Activated CD4-positive, alpha-beta T cell treated with anti-CD3 and anti-CD28 coated beads for 24 hours (primary cell): ENCODE measurements at places on chromosomes 12 and 14.

- no peak for DNase-seq
Measured at GRCh38 chr14:81187832-81188522, 32.8 kb downstream of the GTF2A1 start.

GRCh38 chr14:78851189-78851588 is 681.0 kb downstream of the NRXN3 start:
- no peak for DNase-seq

- no peak for DNase-seq
Measured at GRCh38 chr12:128383357-128383937, 116.5 kb downstream of the TMEM132C start.

GRCh38 chr12:49021292-49021915 is 2.8 kb upstream of the PRKAG1 start:
- no peak for DNase-seq

DNA sequence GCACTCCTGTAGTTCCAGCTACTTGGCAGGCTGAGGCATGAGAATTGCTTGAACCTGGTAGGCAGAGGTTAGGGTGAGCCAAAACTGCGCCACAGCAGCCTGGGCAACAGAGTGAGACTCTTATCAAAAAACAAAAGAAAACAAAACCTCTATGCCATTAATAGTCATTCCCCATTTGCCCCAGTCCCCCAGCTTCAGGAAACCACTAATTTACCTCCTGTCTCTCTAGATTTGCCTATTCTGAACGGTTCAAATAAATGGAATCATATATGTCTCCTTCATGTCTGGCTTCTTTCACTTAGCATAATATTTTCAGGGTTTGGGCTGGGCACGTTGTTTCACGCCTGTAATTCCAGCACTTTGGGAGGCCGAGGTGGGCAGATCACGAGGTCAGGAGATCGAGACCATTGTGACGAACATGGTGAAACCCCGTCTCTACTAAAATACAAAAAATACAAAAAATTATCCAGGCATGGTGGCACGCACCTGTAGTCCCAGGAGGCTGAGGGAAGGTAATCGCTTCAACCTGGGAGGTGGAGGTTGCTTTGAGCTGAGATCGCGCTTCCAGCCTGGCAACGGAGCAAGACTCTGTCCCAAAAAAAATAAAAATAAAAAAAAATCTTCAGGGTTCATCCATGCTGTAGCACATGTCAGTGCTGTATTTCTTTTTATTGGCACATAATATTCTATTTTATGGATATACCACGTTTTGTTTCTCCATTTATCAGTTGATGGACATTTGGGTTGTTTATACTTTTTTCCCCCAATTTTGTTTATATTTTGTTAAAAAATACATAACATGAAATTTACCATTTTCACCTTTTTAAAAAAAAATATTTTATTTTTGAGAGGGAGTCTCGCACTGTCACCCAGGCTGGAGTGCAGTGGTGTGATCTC is 31.9 kb downstream of the KNTC1 start:
- DNase-seq = no peak

DNA sequence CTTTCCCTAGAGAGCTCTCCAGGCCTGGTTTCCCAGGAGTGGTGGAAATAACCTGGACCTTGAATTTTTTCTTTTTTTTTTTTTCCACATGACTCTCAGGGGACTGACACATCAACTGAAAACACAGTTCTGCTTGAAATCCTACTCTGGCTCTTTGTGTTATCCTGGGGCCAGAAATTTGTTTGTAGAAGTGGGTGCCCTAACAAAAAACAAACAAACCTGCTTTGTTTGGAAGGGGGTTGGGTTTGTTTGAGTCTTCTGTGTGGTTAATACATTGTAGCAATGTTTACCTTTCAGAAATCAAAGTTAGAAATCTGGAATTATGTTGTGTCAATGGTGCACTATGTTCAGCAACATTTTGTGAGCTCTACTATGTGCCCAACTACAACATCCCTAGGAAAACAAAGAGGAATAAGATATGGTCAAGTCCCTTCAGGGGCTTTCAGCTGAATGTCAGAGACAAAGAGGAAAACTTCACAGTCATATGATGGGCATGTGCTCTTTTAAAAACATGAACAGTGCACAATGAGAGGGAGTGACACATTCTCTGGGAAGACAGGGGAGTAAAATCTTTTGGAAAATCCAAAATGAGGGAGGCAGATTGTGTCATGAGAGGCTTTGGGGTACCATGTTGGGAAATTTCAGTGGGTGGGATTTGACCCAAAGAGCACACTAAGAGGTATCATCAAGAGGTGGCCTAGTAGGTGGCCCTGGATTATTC is 1.5 kb upstream of the IGF1 start:
- no peak for DNase-seq

DNA sequence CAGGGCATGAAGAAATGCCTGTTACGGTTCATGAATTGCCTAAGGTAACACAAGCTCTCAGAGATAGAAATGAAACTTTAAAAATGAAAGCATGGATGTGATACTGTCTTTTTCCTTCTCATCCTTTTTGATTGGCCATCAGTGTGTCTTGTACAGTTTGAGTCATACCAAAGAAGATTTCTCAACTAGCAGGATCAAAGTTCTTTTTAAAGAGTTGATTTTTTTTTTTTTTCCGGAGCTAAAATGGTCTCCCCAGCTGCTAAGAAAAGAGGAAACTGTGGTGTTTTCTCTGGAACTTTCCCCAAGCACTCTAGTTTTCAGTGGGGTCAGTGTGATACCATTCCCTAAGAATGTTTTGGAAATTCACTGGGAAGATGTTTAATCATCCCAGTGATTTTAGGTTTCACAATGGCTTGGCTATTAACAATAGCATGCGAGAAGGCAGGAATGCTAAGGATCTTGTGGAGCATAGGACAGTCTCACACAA is 105.0 kb downstream of the ETNK1 start:
- no peak for DNase-seq

DNA sequence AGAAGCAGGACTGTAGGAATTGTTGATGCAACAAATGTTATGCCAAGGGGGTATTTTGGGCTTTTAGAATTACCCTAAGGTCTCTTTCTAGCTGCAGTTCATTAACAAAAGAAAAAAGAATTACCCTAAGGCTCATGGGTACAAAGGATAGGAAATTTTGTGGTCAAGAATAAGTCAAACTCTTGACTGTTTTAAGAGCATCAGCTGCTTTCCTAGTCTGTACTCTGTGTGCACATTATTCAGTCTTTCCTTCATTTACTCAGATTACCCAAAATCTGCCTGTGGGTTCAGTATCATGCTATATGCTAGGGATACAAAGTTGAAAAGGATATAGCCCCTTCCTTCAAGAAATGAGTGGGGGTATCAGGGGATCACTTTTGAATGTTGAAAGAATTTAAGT is 36.5 kb upstream of the CCDC88C start:
- no peak for DNase-seq

- DNase-seq = no peak
Measured at GRCh38 chr12:100268835-100269564, 2.0 kb downstream of the SCYL2 start.

DNA sequence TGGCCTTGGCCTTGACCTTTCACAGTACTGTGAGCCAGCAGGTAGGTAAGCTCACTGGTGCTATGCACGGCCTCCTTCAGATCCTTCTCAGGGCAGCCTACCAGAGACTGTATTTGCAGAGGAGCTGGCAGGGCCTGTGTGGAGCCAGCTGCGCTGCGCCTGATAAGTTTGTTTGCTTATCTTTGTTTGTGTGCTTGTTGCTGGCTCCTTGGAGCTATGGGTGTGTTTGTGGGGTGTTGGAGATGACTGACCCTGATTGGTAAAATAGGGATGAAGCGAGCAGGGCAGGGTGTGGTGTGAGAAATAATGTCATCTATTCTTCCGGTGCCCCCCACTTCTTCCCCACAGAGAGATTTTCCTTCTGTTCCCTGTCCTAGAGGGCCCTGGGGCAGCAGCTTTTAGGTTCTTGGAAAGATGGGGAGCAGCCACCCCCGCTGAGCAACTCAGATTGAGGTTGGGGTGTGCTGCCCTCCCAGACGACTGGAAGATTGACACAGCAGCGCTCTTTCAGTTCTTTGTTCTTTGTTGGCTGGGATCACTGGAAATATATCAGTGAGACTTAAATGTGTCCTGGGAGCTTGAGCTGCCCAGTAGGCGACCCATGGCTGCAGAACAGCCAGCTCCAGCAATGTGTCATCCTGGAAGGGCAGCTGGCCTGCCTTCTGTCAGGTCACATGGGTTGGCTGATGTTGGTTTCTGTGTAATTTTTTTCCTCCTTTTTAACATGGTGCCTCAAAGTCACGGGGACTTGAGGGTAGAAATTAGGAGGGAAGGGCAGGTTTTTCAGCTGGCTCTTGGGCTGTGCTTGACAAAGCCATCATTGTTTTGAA is 19.6 kb downstream of the MLXIP start:
- no peak for DNase-seq

DNA sequence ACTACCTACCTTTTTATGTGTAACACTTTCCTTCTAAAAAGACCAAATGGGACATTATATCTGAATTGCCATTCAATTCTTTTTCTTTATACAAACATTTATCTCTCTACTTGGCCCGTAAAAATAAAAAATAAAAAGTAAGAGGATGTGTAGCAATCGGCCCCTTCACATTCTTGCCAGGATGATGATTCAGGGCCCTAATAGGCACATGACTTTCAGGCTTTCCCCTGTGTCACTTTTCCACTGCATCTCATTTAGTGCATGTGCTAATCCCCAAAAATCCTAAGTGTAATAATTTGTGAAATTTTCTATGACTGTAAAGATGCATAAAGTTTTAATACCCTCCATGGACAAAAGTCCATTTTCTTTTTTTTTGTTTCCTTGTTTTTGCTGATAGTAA is 23.0 kb upstream of the ATP2B1 start:
- DNase-seq = no peak

DNA sequence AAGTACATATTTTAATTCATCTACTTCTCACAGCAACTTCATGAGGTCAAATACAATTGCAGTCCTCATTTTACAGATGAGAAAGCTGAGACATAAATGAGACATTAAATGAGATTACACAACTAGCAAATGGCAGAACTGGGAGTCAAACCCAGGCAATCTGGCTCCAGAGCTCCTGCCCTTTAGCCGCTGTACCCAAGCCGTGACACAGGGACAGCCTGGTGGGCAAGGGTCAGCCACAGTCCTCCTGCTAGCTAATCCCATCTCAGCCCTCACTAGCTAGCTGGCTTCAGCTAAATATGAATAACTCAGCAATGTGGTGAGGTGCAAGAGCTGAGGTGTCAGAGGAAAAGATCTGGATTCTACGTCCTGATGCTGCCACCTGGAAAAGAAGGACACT is 54.8 kb downstream of the NINJ2 start:
- DNase-seq = no peak

DNA sequence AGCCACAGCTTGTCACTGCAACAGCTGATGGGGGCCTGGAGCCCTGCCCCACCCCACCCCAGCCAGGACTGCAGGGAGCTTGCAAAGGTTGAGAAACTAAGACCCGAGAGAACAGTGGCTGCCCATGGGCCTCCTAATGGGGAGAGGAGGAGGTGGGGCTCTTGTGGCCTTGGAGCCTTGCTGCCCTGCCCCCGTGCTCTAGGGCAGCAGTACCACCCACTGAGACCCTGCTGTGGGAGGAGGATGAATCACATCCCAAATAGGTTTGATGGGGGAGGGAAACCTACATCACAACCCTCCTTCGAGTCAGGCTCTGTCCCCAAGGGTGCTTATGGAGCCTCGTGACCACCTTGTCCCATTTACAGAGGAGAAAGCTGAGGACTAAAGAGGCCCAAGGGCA is 15.9 kb downstream of the HHIPL1 start:
- no peak for DNase-seq

- DNase-seq = no peak
Measured at GRCh38 chr12:98738002-98738401, 92.9 kb downstream of the APAF1 start.

- DNase-seq = no peak
Measured at GRCh38 chr14:44775248-44775647, 186.5 kb downstream of the KLHL28 start.

DNA sequence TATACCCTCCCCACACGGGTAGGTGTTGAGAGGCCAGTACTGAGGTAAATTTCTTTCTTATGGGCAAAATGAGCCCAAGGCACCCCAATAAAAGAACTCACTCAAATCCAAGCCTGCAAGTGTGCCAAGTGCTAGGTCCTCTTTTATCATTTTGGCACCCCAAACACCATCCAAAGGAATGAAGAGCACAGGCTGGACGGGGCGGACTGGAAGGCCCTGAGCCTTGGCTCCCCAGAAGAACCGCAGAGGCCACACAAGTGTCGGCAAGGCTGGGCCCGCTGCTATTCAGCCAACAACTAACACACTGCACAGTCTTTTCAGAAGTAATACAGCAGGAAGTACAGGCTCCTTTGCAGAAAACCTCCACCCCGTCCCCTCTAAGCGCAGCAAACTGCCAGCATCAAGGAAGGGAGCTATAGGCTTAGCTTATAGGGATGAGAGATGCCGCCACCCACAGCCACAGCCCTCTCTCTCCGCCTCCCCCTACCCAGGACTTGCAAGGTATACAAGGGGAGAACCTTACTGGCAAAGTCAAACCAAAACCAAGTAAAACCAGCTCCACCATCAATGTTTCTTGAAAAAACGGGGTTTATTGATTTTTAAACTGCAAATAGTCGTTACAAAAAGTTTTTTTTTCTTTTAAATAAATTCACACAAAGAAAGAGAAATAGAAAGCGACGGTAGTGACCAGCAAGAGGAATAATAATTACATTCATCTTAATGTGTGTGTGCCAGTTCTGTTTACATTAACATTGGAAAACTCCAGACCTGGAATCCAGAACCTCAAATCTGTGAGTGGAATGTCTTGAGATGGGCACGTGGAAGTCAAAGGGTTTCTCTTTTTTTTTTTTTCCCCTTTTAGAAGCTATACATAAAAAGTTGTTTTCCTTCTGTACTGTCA is 5.5 kb downstream of the ZFP36L1 start:
- DNase-seq = no peak

- DNase-seq = no peak
Measured at GRCh38 chr12:45575823-45576475, 153.6 kb upstream of the ARID2 start.

DNA sequence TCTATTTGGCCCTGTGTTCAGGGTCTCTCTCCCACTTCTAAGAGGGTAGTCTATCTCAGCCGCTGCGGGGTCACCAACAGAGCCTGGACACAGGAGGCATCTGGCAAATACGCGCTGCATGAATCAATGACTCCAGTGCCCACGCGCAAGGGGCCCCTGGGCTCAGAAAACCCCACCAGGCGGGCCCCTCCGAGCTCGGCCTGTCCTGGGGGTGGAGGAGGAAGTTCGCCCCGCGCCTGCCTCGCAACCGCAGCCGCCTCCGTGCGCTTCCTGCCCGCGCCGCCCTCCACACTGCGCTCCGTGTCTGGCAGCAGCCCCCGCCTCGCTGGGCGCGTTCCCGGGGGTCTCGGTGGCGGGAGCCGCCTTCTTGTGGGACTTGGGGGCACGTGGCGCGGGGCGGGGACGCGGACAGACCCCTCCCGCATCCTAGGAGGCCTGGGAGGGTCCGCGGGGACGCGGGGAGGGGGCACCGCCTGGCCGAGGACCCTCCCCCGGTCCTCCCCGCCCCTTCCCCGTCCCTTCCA is 811 bp upstream of the FBRSL1 start:
- DNase-seq = peak; percentile 27

- DNase-seq = no peak
Measured at GRCh38 chr12:20028033-20028432, 340.3 kb upstream of the PDE3A start.

DNA sequence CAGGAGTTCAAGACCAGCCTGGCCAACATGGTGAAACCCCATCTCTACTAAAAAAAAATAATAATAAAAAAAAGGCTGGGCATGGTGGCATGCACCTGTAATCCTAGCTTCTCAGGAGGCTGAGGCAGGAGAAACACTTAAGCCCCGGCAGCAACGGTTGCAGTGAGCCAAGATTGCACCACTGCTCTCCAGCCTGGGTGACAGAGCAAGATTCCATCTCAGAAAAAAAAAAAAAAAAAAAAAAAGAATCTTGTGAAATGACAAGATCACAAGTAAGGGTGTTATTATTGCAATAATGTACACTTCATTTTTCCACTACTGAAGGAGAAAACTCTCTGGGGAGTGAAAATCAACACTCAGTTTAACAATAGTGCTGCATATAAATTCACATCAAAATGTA is 8.8 kb upstream of the PTGR2 start:
- no peak for DNase-seq
